Stimulated activated CD8-positive, alpha-beta memory T cell treated with anti-CD3 and anti-CD28 coated beads, Interleukin-7, amount 100 ng/mL, for 4 hours (primary cell): ENCODE measurements at places on chromosomes 12 and 14.

- no peak for DNase-seq
These were observed 383.3 kb downstream of the C12orf75 start for GRCh38 chr12:105713606-105714305.

- DNase-seq: peak; percentile 82
These were observed at the start of gene RABGGTA for GRCh38 chr14:24271134-24271833. Gene RABGGTA (minus strand): TSS chr14:24271597. CDS start chr14:24271115, 482 bp downstream.

DNA sequence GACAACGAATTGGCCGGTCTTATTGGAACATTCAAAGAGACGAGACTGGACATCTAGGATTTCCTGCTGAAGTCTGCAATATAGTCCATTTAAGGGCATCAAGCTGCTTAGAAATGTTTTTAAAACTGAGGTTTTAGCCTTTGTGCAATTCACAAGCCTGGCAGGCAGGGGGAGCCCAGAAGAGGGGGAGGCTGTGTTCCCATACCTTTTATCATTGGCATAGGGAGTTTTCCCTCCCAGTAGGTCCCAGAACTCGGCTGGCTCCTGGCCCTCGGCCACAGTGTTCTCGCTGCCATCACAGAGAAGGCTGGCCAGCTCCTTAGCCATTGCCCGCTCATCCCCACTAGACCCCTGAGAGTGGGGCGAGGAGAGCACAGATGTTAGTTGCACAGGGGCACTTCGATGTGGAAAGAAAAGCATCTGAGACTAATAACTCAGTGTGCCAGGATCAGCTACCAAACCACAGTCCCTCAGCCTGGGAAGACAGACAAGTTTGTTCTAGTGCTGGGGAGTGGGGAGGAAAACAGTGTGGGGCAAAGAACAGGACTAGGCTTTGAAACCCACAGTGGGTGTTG, 15.1 kb downstream of the AVIL start:
- DNase-seq: no peak

DNA sequence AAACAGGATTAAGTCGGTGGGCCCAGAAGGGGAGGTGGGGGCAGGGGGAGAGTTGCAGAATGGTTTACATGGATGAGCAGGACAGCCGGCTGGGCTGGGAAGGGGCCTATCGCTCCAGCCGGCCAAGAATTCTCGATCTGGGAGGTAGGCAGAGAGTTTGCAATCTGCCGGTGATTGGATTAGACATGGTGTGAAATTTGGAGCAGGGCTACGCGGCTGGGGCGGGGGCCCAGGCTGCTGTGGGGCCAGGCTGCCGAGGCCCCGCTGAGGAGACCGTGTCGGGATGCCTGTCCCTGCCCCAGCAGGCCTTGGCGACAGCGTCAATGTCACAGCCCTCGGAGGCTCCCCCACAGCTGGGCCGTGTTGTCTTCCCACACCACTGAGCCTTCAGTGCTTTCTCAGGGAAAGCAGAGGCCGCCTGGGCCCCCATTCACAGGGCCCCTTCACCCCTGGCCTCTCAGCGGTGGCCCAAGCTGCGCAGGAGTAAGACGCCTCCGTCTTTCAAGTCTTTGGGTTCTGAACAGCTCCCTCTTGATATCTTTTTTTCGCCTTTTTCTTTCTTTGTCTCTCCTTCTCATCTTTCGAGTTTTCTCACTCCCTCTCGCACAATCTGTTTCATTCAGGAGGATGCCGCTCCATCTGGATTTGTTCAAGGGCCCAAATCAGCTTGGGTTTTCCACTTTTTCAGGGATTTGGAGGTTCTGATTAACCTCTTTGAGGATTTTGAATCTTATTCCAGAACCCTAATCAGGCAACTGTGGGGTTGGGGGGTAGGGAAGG, 117.5 kb upstream of the PARP11 start:
- no peak for DNase-seq

GRCh38 chr12:56631790-56632700, 1.9 kb upstream of the BAZ2A start:
- DNase-seq: peak; percentile 47

DNA sequence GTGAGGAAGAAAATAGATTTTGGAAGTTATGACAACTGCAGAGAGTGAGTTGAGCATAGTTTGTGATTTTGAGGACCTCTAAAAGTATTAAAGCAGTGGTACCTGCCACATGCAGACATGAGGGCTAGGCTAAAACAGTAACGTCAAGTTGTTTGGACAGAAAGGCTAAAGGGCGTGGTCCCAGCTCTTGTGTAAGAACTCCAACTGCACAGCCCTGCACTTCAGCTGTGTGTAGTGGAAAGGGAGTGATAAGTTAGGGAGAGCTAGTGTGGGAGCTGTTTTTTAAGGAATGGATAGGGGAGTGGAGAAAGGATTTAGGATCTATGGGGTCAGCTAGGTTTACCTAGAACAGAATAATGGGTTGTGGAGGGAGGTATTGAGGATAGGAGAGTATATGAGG, 39.5 kb downstream of the TESPA1 start:
- DNase-seq: no peak
